ENCODE measurements at places on chromosomes 11 and 22.

DNA sequence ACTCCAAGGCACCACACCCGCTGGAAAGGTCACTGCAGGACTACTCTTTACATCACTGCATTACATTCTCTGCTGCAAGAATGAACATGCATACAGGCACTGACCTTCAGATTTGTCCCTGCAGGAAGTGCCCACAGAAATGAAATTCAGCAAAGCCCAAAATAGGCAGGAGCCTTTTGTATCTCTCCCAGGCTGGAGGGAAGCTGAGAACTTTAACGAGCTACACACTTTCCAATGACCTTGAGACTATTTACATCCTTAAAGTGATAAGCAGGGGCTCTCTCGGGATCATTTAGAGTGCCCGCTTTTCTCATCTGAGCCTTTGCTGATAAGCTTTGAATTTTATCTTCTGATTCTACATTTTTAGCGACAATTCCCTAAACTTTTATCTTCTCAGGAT lies 12.5 kb downstream of the FEZ1 start:
- DNase-seq: no peak

GRCh38 chr22:47919001-47919441 lies 1156.6 kb downstream of the TBC1D22A start:
- no peak for DNase-seq

DNA sequence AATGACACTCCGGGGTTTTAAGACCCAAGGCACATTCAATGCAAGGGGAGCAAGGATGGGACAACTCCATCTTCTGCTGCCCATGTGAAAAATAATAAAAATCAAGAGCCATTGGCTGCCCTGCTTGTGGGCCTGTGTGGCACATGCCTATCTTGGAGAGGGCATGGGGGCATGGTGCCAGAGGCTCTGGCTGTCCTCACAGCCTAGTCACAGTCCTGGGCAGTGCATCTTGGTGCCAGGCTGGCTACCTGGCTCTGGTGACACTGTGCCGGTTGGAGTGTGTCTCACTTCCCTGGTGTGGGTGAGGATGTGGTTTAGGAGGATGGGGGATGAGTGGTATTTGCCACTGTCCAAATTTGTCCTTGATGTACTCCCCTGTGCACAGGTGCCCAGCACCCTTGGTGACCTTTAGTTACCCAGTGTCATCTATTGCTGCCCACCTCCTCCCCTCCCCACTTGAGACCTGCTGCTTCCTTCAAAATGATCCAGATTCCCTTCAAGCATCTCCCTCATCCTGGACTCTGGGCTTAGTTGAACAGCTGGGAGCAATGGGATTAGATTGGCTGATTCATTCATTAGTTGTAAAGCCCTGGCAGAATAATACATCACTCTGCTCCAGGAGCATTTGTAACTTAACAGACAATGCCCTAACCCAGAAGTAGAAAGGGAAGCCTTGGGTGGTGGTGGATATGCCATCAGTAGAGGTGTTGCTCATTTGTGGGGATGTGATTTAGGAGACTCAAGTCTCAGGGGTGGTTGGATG lies 4.6 kb downstream of the TMEM86A start:
- DNase-seq: no peak

GRCh38 chr22:44665115-44665514 lies 36.9 kb upstream of the PRR5 start:
- peak; percentile 32 for DNase-seq

DNA sequence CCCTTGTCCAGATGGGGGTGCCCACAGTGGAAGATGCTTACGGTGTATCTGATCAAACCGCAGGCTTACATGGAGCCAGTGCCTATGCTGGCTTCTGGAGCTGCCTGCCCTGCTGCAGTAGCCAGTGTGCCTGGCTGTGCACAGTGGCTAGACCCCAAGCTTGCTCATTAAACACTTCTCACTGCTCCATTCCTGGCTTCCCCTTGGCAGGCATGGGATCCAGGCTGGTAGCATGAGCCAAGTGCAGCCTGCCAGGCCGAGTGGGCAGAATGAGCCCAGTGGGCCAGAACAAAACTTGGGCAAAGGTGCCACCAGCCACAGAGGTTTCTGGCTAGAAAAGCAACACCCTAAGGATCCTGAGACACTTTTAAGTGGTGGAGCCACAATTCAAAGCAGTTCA lies 55.4 kb upstream of the B3GNT6 start:
- no peak for DNase-seq

GRCh38 chr11:131943295-131943694 lies 572.9 kb downstream of the NTM start:
- no peak for DNase-seq

Measured in substantia nigra (tissue), 51 donors.